ENCODE measurements at places on chromosomes 4 and X.

DNA sequence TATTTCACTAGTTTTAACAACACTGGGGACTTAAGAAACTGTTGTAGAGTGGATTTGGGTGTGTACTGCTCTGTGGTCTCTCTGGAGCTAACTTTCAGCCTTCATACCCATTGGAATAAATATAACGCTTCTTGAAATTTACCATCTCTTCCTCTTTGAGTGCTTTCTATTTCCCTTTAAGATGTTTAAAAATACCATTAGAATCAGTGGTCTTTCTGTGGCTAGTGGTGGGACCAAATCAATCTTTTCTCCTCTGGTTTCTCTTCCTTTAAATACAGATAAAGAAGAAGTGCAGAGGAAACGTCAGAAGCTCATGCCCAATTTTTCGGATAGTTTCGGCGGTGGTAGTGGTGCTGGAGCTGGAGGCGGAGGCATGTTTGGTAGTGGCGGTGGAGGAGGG lies 92.0 kb downstream of the NFKB1 start:
- no peak for DNase-seq

- no peak for DNase-seq
Observed at GRCh38 chr4:96887857-96888256, 1048.0 kb downstream of the PDHA2 start.

DNA sequence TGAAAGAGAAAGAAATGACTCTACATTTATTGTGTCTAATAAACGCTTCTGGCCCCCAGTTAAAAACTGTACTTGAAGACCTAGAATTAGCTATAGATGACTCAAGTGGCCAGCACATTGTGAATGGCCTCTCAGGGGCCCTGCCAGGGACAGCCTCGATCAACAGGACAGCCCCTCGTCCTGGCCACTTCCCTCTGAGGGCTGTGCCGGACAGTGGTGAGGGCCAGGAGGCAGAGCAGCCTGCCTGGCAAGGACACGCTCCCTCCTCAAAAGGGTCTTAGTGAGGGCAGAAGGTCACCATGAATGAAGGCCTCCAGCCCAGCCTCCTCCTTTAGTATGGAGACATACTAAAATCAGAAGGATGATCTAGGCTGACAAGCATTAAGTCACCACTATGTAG lies 16.5 kb downstream of the RNF212 start:
- DNase-seq, result no peak

DNA sequence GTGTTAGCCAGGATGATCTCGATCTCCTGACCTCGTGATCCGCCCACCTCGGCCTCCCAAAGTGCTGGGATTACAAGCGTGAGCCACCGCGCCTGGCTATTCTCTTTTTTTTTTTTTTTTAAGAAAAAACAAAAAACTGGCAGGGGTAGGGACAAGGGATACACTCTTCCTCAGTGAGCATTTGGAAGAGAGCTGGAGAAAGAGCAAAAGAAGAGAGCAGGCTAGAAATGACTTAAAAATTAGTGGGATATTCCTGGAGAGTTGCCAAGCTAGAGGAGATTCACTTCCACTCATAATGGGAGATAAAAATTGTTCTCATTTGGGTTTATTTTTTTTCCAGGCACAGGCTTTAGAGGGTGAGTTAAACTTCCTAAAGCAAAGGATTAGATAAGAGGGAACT lies 140.0 kb upstream of the SCML1 start:
- DNase-seq, result no peak

- DNase-seq, result no peak
Observed at GRCh38 chr4:122658818-122659295, 38.0 kb upstream of the IL21 start.

- DNase-seq, result no peak
Observed at GRCh38 chr4:13990596-13991589, 363.4 kb upstream of the BOD1L1 start.

- DNase-seq, result no peak
Observed at GRCh38 chr4:69066945-69067344, 29.3 kb upstream of the UGT2B7 start.

DNA sequence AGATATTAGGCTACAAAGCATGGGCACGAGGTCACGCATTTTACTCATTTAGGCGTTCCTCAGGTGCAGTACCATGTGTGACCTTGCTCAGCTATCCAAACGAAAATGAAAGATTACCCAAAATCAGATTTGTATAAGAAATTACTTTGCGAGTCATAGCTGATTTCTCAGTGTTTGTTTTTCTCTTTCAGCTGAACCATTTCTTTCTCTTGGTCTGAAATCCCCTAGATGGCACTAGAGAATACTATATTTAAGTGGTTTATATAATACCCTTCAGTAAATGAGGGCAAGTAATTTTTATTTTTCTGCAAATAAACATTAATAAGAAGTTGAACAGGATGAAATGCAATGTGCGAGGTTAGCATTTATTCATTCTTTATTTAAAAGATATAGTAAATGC lies 496.6 kb downstream of the STIM2 start:
- no peak for DNase-seq

- DNase-seq, result no peak
Observed at GRCh38 chr4:101670370-101670769, 120.2 kb upstream of the BANK1 start.

- no peak for DNase-seq
Observed at GRCh38 chrX:53048169-53049126, at the start of gene GPR173. GPR173 (plus strand) TSS chrX:53048789; CDS start chrX:53076622, 27,833 bp downstream.

GRCh38 chrX:54166915-54167314 lies 16.1 kb downstream of the FAM120C start:
- no peak for DNase-seq

DNA sequence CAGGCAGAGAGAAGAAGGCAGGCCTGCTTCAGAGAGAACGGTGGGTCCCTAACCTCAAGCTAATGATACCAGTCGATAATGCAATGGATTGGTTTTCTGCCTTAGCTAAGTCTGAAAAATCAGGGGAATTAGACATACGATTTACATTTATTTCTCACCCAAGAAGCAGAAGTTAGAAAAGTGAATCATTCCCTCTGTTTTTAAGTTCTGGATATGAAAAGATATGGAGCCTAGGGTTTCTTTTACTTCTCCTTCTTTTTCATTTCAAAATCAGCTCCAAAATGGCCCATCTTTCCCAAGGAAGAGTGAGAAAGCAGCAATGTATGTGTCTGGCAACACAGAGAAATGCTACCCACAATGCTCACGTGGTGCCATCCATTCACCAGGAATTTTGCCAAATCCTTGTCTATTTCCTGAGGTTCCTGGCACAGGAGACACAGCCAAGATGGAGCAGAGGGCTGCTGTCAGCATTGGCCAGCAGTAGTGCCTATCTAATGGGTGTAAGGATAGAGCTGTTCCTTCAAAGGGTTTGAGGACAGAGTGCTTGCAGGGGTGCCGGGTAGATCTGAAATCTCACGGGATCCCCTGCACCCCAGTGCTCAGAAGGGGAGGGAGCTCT lies 231.5 kb downstream of the MAML3 start:
- no peak for DNase-seq

- DNase-seq, result no peak
Observed at GRCh38 chr4:1523506-1523905, 117.3 kb upstream of the NKX1-1 start.

GRCh38 chrX:106932960-106933537 lies 12.8 kb downstream of the CLDN2 start:
- no peak for DNase-seq

DNA sequence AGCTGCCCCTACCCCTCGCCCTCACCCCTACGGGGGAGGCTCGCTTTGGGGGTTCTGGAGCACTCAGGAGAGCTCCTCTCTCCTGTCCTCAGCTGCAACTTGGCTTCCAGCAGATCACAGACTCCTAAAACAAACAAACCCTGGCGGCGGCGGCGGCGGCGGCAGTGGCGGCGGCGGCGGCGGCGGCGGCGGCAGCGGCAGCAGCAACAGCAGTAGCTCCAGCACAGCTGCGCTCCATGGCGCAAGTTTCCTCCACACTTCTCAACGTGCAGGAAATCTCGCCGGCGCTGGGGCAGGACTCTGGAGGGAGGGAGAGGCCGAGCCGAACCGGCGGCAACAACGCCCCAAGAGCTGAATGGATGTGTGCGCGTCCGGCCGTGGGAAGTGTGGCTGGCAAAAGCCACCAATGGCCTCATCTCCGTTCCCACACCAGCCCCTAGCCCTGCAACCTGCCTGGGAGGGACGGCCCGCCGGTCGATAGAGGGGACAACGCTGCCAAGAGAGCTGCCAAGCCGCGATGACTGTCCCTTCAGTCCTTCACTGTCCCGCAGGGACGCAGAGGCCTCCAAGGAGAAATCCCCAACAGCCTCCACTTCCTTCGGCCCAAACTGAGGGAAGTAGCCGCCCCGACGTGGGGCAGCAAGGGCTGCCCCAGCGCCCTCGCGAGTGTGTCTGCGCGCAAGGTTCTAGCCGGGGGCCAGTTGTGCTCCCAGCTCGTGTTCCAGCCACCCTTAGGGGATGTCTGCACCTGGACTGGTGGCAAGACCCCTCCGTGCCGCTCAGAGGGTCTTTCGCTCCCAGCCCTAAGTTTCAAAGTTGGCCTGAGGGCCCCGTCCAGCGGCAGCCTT lies 775 bp downstream of the SHROOM4 start:
- DNase-seq, result no peak

GRCh38 chr4:173367285-173367684 lies 3.5 kb upstream of the SAP30 start:
- no peak for DNase-seq

DNA sequence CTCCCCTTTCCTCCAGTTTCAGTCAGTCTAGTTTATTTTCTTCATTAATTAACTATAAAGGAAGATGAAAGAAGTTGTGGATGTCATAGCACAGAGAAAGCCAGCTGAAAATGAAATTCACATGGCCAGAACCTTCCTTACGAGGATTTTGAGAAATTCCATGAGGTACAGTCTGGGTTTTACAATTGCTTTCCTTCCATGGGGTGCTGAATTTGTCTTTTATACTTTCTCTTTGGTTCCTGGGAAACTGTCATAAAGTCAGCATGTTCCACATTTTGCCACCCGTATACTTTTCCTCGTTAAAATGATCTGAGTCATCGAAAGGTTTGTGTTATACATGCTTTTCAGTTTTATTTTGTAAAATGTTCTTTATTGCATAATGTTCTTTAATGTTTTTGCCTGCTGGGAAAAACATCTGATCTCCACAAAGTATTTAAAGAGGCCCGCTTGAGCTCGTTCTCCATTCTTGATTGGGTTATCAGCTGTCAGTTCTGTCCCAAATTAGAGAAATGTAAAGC lies 78.1 kb upstream of the CLDN34 start:
- no peak for DNase-seq

Data from activated naive CD8-positive, alpha-beta T cell treated with anti-CD3 and anti-CD28 coated beads, Interleukin-2, amount 50 U/mL, for 24 hours (primary cell).